ENCODE measurements at places on chromosomes 16 and 17.

GRCh38 chr17:33225509-33225908 is 67.6 kb downstream of the ASIC2 start:
- DNase-seq = no peak

DNA sequence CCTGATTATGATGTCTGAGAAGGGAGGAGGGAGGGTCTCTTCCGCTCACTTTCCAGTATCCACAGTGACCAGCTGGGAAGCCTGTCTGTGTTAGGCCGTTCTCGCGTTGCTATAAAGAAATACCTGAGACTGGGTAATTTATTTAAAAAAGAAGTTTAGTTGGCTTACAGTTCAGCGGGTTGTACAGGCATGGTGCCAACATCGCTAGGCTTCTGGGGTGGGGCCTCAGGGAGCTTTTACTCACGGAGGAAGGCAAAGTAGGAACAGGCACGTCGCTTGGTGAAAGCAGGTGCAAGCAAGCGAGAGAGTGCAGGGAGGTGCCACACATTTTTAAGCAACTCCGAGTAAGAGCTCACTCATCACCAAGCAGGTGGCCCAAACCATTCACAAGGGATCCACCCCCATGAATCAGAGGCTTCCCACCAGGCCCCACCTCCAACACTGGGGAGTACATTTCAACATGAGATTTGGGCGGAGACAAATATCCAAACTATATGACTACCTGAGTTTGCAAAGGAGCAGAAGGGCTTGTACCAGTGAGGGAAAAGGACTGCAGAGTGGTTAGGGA is 137.5 kb downstream of the CCDC182 start:
- DNase-seq = no peak

DNA sequence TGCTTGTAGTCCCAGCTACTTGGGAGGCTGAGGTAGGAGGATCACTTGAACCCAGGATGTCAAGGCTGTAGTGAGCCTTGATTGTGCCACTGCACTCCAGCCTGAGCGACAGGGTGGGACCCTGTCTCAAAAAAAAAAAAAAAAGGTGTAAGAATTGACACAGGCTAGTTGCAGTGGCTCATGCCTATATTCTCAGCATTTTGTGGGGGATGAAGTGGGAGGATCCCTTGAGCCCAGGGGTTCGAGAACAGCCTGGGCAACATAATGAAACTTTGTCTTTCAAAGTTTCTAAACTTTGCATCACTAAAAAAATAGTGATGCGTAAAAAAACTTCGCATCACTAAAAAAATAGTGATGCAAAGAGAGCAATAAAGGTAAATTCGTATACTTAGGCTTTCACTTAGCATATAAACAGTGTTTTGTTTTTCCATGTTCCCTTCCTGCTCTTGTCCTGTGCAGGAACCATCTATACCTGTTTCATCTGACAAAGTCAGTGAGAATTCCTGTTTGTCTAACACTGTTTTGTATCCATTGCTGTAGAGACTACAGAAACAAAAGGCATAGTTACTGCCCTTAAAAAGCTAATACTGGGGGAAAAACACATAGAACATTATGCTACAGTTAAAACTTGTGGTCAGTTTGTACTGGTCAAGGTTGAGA is 32.1 kb downstream of the CTCF start:
- no peak for DNase-seq

- no peak for DNase-seq
These were observed 33.0 kb upstream of the ZC3H18 start for GRCh38 chr16:88536971-88537751.

DNA sequence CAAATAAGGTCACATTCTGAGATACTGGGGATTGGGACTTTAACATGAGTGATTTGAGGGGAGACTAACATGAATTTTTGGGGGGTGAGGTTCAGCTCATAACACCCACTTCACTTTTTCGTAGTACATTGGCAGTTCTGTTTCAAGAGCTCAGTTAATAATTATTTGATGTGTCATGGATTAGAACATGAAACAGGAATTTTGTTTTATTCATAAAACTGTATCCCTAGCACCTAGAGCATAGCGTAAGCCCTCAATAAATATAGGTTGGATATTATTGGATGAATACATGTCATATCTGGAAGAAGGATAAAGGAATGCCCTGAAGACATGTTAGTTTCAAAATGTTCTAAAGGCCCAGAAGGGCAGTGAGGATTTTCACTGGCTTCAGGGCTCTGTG is 119.8 kb downstream of the PRKCA start:
- DNase-seq = no peak

DNA sequence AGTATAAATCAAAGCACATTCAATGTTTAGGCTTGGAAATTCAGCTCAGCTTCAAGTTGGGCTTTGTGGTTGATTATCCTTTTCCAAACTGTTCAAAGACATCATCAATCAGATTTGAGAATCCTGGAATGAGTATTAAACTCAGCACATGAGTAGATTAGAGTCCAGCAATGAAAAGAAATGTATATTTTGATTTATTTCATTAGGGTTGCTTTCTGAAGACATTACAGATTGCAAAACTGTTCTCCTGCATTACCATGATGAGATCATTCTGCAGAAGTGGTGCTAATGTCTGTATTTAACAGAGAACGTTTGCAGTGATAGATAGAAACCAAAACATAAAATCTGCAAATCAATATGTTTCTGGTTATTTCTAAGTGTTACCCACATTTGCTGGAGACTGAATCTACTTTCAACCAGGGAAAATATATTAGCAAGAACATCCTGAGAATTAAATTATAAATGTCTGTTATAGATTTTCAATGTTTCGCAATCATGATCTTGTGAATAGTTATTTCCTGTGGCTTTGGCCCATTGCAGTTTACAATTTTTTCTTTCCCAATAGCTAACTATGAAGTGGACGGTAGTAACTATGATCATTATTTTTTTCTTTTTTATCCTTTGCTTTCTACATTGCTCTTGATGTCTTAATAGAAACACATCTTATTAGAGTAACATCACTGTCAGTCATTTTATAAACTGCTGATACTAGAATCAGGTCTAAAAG is 1125.7 kb upstream of the GOT2 start:
- no peak for DNase-seq

DNA sequence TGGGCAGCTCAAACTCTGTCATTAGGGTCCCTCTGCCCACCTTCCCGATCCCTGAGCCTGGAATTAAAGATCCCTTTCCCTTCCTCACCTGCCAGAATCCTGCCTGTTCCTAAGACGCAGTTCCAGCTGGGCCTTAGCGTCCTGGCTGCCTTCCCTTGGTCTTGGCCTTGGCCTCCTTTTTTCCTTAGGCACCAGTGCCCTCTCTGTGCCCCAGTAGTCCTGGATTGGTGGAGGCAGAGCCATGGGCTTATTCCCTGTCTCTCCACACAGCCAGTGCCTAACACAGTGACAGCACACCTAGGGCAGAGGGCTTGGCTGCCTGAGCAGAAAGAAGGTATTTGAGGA is 3.5 kb downstream of the TMEM132E start:
- DNase-seq = no peak

Measured in sciatic nerve (tissue), 2 donors.